Cardiac septum (tissue), 1 donor: ENCODE measurements at places on chromosomes 1 and 21.

DNA sequence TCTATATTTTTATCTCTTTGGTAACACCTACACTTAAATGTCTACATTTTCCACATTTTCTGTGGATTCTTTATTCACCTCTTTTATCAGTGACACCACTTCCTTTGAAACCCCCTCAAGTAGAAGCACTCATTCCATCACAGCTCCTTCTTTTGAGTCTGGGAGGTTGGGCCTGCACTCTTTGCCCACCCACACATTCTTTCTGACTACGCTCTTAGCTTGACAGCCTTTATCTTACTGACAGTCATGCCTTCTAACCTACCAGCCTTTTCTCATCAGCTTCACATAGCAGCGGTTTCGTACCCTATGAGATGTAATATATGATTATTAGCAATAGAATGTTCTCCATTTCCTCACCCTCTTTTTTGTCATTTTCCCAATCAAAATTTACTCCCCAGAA is 151.9 kb downstream of the TNFSF18 start:
- DNase-seq: no peak

DNA sequence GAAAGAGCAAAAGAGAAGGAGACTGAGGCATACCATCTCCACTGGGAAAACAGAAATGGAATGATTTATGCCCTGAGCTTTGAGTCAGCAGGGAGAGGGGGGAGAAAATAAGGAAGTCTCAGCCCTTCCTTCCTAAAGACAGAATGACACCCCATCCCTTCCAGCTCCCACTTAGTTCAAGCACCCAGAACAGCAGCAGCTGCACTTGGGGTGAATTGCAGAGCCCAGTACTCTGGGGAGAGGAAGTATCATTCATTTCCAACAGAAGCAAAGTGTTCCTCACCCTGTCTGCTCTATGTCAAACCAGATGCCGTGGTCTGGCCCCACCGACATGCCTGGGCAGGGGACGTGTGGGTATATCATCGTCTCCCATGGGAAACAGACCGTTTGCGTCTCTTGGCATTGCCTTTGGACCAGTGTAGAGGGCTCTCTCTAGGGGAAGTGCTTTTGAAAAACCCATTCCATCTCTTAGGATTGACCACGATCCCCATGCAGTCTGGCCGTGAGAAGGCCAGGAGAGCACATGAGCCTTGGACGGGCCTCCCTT is 1.1 kb upstream of the KCNJ15 start:
- no peak for DNase-seq

DNA sequence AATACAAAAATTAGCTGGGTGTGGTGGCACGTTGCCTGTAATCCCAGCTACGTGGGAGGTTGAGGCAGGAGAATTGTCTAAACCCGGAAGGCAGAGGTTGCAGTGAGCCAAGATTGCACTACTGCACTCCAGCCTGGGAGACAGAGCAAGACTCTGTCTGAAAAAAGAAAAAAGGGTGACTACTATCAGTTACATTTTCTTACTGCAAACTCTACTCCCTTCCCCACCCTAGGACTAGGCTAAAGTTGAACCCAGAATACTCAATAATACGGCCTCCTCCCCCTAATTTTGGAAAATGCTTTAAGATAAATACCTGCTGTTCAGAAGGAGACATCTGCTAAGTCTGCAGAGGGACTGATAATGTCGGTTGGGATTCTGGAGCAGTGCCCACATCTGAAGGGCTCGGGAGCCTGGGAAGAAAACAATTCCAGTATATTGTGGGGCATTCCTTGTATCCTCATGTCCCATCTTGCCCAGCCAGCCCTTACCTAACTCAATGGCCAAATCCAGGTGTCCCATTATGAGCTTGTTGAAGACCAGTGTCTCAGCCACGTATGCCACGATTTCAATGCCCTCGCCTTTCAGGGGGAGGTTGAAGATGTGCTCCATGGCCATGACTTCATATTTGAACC is 89.7 kb downstream of the ADCY10 start:
- no peak for DNase-seq

- DNase-seq: no peak
These were observed 48.7 kb upstream of the DNAH14 start for GRCh38 chr1:224880593-224881307.

DNA sequence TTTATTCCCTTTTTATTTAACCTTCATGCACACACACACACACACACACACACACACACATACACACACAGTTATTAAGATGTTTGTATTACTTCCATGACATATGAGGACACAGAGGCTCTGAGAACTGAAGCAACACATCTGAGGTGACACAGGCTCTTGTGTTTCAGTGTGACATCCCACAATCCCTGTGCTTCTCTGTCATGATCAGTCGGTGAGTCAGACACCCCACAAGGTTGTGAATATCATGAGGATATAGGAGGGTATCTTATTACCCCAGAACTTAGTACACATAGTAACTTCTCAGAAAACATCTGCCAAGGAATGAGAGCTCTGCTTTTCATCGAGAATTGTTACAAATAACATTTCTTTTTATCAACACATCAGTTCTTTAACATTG is 459.3 kb downstream of the PLPP3 start:
- DNase-seq: no peak

- peak; percentile 96 for DNase-seq
These were observed at the start of gene JAK1 for GRCh38 chr1:64966158-64966971. Gene JAK1 (minus strand): TSS chr1:64966549. CDS start chr1:64886264, 80,285 bp downstream.

- no peak for DNase-seq
These were observed 4.2 kb upstream of the C1orf162 start for GRCh38 chr1:111469539-111469938.

- DNase-seq: no peak
These were observed 75.8 kb downstream of the TRIM33 start for GRCh38 chr1:114435088-114435715.

DNA sequence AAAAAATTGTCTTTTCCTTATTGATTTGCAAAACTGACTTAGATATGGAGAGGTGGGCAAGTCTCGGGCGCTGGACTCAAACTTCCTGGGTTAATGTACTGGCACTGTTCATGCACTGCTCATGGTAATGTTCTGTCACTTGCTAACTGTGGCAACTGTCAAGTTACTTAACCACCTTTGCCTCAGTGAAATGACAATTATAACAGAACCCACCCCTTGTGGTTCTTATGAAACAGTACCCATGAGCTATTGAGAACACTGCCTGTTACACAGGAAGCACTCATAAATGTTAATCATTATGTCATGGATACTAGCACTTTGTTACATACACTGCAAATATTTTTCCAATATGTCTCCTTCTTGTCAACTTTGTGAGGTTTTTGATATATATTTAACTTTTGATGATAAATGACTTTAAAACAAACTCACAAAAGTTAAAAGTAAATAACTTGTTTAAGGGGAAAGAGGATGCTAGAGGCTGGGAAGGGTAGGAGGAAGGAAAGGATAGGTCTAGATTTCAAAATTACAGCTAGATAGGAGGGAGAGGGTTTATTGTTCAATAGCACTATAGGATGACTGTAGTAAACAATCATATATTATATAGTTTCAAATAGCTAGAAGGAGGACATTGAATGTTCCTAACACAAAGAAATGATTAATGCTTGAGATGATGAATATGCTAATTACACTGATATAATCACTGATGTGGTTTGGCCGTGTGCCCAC is 342.5 kb downstream of the ADGRL2 start:
- no peak for DNase-seq

- no peak for DNase-seq
These were observed 213.3 kb upstream of the ZRANB2 start for GRCh38 chr1:71294178-71294577.

- DNase-seq: no peak
These were observed 24.4 kb upstream of the PTPRF start for GRCh38 chr1:43506233-43506632.

DNA sequence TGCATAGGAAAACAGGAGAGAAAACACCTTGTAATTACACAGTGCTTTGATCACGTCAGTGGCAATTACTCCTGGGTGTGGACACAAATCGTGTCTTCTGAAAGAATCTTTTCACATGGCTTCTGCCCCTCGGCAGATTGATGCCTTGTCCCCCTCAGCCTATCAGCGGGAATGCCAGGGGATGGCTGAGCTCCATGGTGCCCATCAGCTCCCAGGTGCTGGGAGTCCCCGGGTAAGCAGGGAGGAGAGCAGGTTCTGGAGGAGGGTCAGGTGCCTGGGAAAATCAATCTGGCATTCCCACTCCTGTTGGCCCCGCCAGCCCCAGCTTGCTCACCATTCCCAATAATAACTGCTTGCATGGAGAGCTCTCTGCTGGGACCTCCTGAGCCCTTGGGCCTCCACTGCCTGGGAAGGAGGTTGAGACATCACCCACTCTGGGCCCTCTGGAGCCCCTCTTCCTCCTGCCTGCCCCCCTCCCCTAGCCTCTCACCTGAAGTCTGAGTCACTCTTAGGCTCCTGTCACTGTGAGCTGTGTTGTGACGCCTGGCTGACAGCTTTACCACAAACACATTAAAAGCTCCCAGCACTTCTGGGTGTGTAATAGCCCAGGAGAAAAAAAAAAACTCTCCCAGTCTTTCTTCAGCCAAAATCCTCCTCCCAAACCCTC is 4.9 kb downstream of the CAMK2N1 start:
- DNase-seq: no peak

DNA sequence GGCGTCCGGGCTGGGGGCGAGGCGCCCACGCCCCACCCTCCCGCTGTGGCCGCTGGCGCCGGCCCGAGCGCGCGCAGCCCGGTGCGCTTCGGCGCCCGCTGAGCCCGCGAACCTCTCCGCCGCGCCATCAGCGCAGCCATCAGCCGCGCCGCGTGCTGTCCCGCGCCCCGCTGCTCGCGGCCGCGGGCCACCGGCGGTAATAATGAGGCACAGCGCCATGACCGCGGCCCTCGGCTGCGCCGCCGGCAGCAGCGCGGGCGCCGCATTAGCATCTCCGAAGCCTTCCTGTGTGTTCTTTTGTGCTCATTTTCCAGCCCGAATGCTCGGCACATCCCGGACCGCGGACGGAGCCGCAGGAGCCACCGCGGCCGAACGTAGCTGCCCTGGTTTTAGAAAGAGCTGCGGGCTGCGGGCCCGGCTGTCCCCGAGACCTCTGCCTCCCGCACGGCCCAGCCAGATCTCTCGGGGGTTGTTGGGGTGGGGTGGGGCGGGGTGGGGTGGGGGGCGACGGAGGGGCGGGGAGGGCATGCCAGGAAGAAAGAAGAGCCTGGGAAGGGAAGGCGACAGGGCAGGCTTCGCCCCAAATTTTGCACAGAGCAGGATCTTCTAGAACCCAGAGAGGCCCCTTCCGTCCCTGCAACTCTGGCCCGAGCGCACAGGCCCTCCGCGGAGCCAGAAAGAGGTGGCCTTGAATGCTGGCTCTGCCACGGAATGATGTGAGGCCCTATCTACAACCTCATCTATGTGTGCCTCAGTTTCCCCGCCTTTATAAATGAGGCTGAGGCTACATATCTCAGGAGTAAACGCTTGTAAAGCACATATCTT is 55.3 kb downstream of the RRAGC start:
- DNase-seq: no peak

GRCh38 chr1:15524021-15524282 is at the start of gene CASP9:
Gene CASP9 (minus strand): TSS chr1:15524215. CDS start chr1:15524200, 15 bp downstream.
- no peak for DNase-seq

DNA sequence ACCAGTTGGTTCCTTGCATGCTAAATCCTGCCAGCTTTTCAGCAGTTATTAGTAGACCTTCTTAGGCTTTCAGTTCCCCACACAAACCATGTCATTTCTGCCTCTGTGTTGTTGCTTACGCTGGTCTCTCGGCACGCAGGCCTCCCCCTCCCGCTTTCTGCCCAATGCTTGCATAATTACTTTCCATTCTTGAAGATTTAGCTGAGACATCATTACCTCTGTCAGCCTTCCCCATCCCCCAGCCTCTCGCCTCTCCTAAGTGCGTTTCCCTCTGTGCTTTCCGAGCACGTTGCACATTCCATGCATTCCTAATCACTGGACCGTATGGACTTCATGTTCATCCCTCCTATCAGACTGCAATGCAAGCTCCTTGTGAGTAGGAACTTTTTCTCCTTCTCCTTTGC is 26.8 kb downstream of the TSHB start:
- no peak for DNase-seq

DNA sequence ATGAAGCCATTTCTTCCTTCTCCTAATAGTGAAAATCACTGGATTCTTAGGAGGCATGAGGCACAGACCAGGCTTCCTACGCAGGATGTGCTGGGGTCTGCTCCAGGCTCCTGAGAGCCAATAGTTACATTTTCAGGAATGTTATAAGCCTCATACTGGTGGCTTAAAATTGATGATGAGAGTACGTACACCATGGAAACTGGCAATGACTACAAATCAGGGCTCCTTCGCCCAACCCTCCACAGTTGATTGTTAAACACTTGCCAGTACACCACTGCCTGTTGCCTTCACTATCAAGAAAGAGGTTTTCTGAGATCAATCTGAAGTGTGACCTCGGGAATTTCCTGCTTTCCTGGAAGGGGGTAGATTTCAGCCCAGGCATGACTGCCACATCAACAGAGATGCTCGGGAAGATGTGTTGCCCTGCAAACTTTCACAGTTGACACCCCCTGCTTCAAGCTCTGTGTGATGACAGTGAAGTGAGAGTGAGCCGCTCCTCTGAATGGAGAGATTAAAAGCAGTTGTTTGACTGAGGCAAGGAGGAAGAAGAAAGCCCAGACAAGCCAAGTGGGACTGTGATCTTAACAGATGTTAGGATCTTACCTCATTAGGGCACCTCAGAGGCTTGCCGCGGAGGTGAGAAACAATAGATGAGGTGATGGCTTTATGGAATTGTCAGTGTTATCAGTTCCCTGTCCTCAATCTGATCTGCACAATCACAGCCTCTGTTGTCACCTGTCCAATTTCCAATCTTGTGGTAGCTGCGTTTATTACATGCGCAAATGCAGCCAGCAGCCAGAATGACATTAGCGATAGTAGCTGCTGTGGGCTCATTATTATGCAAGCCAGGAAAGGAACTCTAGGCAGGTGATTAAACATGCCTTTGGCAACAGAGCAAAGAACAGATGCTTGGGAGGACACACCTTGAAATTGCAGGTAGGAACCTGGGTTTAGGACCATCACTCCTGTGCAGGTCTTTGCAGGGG is 277.3 kb downstream of the KAZN start:
- no peak for DNase-seq

DNA sequence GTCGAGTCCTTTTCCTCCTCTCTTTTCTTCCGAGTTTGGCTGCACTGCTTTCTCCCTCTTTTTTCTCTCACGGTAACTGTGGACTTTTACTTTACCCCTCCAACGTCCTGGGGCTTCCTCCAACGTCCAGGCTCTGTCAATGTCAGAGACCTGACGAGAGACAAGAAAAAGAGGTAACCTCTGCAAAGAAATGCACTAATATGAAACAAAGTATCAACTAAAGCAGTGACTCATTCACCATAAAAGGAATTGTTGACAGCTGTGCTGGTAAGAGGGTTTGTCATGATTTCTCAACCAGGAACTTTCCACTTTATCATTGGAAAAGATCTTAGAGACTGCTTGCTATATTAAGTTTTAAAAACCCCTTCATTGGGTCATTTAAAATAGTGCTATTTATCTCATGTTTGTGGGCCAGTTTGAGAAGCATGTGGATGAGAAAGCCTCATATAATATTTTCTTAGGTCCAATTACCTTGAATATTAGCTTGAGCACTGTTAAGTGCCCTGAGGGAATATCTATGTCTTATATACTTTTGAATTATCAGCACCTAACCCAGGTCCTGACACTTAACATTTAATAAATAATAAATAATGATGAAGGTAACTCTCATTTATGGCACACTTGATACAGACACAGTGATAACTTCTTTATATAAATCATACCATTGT is at the start of gene GBP2:
Gene GBP2 (minus strand): TSS at position 202 of the 668 bp plus-strand sequence. CDS start 4,148 bp downstream, outside the sequence.
- DNase-seq: no peak

GRCh38 chr1:1947493-1947892 is 28.4 kb upstream of the TMEM52 start:
- DNase-seq: no peak

- DNase-seq: no peak
These were observed 98.3 kb upstream of the MAGI3 start for GRCh38 chr1:113291777-113292602.
